Left lobe of liver (tissue), 2 donors: ENCODE measurements at places on chromosomes 3 and 15.
A peak's percentile ranks its signal among the peaks of the same experiment; 100 is the strongest.

GRCh38 chr3:104536715-104537114 lies 830.0 kb upstream of the ALCAM start:
- DNase-seq: no peak

GRCh38 chr15:39491886-39492490 lies 88.9 kb upstream of the THBS1 start:
- no peak for DNase-seq

DNA sequence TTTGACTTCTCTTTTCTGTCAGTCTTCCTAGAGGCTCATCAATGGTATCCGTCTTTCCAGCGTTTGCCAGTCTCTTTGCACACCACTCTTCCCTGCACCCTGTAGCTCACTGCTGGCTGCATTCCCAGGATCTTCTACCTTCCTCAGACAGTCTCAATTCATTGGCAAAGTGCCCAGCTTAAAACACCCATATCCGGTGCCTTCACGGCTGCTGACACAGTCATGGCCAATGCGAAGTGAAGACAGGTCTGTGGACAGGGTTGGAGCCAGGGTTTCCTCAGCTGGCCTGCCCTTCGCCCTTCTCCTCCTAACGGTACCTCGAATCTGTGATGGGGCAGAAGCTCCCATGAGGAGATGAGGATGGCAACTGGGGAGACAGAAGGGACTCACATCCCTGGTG lies 36.1 kb downstream of the PTH1R start:
- no peak for DNase-seq

DNA sequence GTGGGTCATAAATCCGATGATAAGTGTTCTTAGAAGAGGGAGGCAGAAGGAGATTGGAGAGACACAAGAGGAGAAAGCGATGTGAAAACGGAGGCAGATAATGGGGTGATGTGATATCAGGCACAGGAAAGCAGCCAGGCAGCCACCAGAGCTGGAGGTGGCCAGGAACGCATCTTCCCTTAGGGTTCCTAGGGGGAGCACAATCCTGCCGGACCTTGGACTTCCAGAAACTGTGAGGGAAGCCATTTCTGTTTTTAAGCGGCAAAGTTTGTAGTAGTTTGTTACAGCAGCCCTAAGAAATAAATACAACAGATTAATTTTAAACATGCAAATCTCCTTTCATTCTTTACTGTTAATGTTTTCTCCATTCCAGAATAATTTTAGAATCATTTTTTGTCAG lies 259.9 kb upstream of the TMC3 start:
- no peak for DNase-seq

DNA sequence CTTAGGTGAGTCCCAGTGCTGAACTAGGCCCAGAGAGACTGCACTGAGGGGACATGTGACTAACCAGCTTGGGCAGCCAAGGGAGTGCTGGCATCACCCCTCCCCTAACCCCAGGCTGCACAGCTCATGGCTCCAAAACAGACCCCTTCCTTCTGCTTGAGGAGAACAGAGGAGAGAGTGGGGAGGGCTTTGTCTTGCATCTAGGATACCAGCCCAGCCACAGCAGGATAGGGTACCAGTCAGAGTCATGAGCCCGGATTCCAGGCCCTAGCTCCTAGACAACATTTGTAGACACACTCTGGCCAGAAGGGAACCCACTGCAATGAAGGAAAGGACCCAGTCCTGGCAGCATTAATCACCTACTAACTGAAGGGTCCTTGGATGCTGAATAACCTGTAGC lies 49.9 kb upstream of the PLSCR4 start:
- no peak for DNase-seq

DNA sequence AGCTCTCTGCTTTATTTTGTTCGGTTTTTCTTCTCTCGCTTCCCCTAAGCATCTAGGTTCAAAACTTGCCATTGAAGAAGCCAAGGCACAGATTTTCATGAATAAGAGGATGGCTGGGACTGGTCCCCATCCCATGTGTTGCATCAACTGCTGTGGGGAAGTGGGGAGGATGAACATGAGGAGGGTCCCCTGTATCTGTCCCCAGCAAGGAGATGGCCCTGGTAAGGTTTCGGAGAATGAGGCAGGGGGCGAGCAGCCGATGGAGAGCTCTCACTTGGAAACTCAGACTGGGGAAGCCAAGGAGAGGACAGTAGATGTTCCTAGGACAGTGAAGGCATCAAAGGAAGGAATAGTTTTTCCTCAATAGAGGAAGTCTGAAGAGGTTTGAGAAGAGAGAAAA lies 142.0 kb upstream of the ATP2B2 start:
- peak; percentile 8 for DNase-seq

DNA sequence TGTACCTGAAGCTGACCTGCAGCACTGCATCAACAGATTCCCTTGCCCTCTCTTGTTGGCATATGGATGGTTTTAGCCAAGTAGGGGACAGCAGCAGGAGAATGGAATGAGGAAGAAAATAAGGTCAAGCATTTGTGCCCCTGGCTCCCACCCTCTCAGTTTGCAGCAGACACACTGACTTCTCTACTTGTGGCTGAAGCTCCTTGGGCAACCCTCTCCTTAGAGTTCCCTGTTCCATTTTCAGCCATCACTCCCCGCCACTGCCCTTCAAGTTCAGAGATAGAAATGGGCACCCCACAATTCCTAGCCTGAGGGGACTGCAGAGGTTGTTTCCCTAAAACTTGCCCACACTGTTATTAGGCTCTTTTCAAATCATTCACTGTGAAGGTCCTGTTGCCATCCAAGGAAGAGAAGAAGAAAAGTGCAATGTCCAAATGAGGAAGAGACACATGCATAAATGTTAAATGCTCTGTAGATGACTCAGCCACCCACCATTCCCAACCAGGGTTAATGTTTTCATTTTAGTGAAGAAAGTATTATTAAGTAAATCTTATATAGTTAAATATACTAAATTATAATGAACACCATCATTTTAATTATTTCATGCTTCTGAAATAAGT lies 295.9 kb upstream of the UBE2E2 start:
- DNase-seq: no peak

DNA sequence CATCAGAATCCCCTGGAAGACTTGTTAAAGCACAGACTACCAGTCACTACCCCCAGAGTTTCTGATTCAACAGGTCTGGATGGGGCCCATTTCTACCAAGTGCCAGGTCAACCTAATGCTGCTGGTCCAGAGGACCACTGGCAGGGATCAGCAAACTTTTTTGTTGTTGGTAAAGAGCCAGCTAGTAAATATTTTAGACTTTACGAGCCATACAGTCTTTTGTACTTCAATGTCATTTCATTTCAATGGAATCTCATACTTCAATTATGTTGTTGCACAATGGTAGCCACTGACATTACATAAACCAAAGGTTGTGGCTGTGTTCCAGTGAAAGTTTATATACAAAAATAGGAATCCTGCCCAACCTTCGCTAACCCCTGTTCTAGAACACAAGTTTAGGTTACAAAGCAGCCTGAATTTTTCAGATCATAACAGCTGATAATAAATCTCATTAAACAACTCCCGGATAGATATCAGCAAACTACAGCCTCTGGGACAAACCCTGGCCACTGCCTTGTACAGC lies 28.7 kb downstream of the ULK4 start:
- DNase-seq: no peak

GRCh38 chr3:141738891-141739363 lies 829 bp downstream of the RNF7 start:
- DNase-seq: no peak

DNA sequence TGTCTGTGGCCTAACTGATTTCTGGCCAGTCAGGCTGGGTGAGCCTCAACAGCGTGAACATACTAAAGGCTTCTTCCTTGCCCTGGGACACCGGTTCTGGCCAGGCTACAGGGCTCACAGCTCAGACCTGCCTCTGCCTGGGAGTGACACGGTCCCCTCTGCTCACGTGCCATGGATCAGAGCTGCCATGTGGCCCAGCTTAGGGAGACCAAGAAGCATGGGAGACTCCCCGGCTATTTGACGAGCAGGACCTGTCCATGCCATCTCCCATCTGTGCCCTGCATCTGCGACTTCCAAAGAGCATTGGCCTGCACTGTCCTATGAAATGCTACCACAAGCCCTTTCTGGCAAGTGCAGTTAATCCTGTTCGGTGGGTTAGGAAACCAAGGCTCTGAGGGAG lies 57.4 kb downstream of the APBA2 start:
- no peak for DNase-seq

DNA sequence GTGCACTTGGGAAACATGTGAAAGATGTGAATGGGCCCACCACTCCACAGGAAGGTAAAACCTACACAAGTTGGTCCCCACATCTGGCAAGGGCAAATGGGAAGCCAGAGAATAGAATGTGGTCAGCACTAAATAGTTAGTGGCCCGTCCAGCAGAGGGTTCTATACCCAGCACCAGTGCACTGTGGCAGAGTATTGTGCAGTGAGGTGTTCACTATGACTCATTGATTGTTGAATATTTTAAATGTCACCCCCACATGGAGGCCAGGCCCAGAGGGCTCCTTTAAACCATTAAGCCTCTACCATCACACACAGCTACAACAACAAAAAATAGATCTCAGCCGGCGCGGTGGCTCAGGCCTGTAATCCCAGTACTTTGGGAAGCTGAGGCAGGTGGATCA lies 11.7 kb downstream of the FRMD5 start:
- no peak for DNase-seq

DNA sequence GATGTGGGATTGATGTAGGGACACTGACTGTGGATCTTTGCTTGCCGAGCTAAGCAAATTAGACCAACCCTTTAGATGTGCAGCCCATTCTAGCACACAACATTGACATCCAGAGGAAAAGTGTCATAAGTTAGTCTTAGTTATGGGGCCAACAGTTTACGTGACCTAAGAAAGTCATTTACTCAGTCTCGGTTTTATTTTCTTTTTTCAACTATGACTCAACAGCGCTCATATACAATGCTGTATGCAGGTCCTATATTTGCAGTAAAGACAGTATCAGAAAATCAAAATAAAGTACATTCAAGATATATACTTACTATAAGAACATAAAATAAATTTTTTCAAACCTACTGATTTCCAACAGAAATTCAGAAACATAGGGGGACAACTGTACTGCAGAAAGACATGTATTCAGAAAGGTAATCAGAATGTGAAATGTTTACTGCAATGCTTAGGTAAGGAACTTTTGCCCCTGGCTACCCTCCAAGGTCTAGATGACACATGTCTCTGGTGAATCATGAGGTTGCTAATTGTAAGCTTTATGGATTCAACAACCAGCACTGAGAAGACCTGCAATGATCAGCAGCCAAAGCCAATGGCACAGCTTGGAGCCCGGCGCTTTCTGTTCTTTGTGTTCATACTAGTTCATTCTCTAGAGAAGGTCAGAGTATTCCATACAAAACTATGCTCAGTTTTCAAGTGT lies 317.5 kb upstream of the CNTN6 start:
- DNase-seq: no peak

GRCh38 chr15:96404560-96404959 lies 74.1 kb downstream of the NR2F2 start:
- DNase-seq: no peak
